Stimulated activated CD8-positive, alpha-beta memory T cell treated with anti-CD3 and anti-CD28 coated beads, Interleukin-4, amount 100 ng/mL, for 4 hours (primary cell): ENCODE measurements at places on chromosomes 7 and 10.

GRCh38 chr7:157273208-157274093 lies 63.4 kb upstream of the DNAJB6 start:
- DNase-seq: peak; percentile 38

DNA sequence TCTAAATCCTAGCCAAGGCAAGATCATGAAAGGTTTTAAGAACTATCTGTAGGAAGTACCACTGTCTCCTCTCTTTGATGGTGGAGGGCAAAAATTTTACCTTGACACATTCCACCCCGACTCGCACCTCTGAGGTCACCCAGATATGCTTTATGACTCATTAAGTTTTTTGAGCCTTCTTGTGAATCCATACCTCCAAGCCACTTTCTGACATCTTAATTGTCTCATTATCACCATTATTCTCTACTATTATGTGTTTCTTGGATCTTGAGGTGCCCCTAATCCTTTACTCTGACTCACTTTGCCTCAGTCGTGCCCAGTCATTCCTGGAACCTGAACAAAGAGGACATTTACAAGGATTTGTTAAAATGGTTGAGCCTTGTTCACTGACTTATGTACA lies 146.6 kb downstream of the RAPGEF5 start:
- DNase-seq: no peak

- DNase-seq: no peak
Observed at GRCh38 chr10:49037187-49037586, 78.1 kb downstream of the VSTM4 start.

DNA sequence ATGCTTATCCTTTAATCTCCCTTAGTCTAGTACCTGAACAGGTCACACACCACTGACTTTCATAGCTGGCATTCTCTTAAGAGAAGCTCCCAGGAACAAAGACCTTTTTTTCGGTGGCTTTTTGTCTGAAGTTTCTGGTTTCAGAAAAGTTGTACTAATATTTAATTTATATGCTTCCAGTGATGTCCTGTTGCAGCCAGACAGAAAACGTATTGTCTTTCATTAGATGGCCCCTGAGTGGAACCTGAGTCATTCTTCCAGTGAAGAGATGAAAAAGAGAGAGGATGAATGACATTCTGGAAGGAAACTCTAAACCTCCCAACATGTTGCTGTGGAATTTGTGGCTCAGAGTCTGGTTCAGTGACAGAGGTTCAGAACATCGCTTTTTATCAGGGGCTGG lies 274.8 kb upstream of the TAC1 start:
- no peak for DNase-seq

DNA sequence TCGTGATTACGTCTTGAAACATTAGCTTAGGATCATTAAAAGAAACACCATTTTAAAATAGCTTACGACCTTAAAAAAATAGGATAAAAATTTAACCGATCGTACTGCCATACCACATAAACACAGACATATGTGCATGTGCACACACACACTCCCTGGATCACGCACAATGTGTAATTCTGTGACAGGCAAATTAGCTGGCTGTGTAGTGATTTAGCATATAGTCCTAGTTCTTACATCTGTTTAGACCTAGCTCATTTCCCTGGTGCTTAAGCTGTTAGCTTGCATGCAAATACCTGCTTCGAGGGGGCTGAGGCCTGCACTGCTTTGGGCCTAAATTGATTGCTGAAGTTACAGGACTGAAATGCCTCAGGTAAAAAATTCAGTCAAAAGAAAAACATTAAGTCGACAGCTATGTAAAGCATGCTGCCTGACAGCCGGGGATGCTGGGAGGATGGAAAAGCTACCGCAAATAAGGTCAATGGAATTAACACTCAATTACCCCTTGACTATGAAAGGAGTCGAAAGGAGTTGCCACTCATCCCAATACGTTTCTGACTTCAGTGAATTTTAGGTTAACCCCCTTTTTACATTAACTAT lies 267.1 kb upstream of the FZD8 start:
- no peak for DNase-seq

DNA sequence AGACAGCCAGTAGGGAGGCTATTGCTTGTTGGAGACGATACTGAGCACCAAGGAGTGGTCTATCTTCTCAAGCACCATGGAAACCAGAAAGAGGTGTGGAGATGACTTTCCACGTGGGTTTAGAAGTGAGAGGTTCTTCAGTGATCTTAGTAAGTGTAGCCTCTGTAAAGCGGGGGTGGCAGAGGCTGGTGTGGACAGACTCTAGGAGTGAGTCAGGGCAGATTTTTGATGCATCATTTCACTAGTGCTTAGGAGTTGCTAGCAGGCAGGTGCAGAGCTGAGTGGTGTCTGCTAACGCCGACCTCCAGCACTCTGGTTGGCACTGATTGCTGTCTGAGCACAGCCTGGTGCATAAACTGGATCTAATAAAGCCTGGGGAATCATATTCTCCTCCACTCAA lies 78.4 kb upstream of the ADO start:
- DNase-seq: peak; percentile 41

- DNase-seq: no peak
Observed at GRCh38 chr10:24579448-24579847, 144.2 kb downstream of the ARHGAP21 start.
